HL-60 (cell line): ENCODE measurements at places on chromosomes 1 and 21.

DNA sequence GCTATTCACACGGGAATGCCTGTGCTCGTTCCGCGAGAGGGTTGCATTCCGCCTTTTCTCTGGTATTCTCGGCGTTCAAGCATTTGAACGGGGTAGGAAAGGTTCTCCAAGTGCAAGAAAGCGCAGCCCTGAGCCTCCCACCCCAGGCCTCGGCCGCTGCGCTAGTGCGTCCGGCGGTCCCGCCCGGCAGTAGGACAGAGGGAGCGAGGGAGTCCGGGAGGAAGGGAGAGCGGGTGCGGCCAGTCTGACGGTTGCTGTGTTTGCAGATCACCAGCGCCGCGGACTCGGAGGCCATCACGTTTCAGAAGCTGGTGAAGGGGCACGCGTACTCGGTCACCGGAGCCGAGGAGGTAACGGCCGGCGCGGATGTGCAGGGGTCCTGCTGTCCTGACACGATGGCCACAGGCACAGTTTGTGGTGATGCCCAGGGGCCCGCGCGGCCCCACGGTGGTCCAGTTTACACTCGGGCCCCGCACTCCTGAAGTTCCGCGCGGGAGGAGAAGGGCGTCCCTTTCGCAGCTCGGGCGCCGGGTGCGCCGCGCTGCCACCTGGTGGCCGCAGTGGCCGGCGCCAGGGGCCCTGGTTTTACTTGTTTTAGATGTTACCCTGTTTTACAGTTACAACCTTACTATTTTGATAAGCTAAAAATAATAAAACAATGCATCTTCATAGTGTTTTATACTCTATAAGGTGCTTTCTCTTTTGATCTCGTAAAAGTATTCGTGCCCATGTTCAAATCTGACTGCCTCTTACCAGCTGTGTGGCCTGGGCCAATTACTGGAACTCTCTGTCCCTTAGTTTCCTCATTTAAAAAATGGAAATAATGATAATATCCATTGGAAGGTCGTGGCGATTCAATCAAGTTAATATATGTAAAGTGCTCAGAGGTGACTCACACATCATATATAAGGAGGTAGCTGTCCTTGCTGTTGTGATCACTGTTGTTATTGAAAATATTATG is 36.7 kb downstream of the CAPN2 start:
- DNase-seq: peak; percentile 42

DNA sequence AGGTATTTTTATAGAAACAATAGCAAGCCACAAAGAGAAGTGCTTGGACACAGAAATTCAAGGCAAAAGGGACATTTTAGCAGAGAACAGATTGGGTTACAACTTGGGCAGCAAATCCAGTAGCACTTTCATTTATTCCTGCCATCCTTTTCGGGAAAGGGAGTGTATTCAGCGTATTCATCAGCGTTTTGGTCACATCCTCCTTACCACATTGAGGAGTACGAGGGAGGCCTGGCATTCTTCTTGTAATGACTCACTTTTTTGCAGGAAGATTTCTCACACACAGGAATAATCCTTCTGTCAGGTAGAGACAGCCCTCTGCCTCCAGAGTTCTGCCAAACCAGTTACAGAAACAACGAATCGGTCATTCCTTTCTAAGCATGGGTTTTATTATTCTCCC is 18.1 kb upstream of the FAM78B start:
- DNase-seq: no peak

GRCh38 chr1:229643996-229644745 is 18.1 kb downstream of the URB2 start:
- DNase-seq: peak; percentile 59

GRCh38 chr1:207825409-207825695 is 73.5 kb downstream of the CD46 start:
- DNase-seq: no peak

GRCh38 chr1:159184201-159184600 is 12.8 kb downstream of the CADM3 start:
- DNase-seq: no peak

DNA sequence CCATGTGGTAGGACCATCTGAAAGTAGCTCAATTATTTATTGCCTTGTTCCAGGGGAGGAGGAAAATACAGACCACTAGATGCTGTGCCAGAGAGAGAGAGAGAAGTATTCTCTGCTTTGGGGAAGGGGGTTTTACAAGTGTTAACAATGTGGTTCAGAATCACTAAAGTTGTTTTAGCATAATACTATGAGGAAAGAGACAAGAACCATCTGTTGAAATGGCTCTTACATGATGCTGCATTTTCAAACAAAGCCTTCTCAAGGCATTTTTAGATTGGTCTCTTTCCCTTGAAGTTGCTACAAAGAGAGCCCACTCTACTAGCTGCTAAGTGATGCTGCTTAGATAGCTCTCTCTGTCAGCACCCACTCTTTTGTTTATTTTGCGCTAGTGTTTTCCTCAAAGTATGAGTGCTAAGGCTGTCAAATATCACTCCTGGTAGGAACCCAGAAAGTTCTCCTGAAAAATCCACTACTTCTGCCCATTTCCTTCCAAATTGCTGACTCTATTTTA is 255.1 kb downstream of the NFIA start:
- DNase-seq: no peak

DNA sequence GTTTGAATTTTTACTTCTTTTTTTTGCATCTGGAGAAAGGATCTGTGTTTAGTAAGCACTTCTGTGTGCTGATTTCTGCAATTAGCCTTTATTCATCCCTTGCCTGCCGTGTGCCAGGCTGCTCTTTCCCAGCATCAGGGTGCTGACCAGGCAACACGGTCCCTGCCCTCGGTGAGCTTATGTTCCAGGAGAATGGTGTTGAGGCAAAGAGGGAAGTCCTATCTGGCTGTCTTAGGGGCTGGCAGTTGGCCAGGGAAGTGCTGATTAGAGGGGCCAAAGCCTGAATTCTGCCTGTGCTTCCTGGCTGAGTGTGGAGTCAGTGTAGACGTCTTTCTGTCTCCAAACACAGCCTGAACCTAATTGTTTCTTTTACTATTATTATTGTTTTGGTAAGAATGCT is 187.1 kb downstream of the CAMTA1 start:
- no peak for DNase-seq

GRCh38 chr1:156937883-156938282 is 17.5 kb downstream of the LRRC71 start:
- DNase-seq: no peak

GRCh38 chr1:2977886-2978611 is 43.2 kb upstream of the ACTRT2 start:
- DNase-seq: no peak

- no peak for DNase-seq
These were observed 183.6 kb downstream of the SEC16B start for GRCh38 chr1:177786176-177786745.

- DNase-seq: no peak
These were observed 35.7 kb downstream of the SDC3 start for GRCh38 chr1:30872948-30873263.

DNA sequence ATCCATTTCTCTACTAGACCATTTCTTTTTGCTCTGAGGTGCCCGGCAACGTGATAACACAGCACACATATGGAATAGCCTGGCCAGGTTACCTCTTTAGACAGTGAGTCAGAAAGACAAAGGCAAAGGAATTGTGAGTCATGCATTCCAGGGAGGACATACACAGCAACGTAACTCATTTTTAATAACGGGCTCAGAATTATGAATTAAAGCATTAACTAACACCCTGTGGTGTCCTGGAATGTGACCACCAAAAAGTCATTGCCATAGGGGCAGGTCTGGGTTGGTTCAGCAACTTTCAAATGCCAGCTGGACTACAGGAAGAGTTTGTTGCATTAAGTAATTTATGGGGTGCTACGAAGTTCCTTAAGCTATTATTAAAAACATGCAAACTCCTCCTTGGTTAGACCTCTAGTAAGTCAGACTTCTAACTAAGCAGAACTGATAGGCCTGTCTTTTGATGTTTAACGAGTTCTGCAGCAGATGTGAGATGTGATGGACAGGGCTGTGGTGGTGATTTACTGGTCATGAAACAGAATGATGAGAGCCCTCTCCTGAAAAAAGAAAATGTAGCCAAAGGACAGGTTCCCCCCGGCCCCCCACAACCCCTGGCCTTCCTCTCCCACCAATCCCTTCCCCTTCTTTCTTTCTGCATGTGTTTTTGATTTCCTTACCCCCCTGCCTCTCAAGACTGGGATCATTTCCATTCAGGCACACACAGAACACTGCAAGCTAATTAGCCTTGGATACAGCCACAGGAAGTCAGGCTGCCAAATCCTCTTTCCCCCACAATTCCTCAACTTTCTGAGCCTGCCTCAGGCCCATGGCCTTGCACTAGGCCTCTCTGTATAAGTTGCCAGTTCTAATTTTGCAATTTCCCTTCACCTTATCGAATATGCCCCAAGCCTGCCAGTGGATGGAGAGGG is 88.9 kb upstream of the HAO2 start:
- no peak for DNase-seq

- peak; percentile 68 for DNase-seq
These were observed 1.9 kb upstream of the ZSCAN20 start for GRCh38 chr1:33470495-33471012.

- DNase-seq: no peak
These were observed 129.5 kb downstream of the TSEN15 start for GRCh38 chr1:184181044-184181443.

DNA sequence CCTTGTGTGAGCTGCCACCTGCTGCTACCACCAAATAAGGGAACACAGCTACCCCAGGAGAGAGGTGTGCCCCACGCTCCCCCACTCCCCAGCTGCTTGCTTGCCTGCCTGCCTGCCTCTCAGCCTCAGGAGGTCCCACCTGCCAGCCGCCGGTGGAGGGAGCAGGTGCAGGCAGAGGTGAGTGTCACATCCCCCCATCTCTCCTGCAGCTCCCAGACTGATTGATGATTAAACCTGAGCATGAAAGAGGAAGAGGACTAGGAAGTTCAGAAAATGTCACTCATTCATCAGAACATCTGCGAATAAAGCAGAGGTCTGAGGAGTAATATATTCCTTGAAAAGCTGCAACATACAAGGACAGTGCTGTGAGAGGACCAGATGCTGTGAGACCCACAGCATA is 58.6 kb upstream of the HIVEP3 start:
- no peak for DNase-seq

- no peak for DNase-seq
These were observed 273 bp downstream of the BMP8B start for GRCh38 chr1:39788426-39788757.

- no peak for DNase-seq
These were observed 15.0 kb upstream of the LRP8 start for GRCh38 chr1:53342735-53343470.

DNA sequence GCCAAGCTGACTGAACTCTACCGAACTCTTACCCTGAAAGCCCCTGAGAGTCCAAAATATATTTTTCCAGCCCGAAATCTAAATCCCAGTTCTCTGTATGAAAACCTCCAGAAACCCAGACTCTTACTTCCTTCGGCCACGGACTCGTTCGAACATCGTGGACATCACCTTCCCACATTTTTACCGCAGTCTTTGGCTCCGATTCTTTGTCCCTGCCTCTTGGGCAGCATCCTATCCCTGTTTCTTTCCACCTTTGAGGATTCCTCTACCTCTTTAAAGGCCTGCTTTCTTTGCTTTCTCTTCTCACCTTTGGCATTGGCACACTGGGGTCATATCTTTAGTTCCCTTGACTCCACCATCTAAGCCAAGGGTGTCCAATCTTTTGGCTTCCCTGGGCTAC is 932 bp upstream of the USP24 start:
- no peak for DNase-seq

- DNase-seq: no peak
These were observed 87.6 kb downstream of the DRAM2 start for GRCh38 chr1:111052246-111052645.

- DNase-seq: no peak
These were observed 398.8 kb downstream of the DUSP10 start for GRCh38 chr1:221343136-221343535.

DNA sequence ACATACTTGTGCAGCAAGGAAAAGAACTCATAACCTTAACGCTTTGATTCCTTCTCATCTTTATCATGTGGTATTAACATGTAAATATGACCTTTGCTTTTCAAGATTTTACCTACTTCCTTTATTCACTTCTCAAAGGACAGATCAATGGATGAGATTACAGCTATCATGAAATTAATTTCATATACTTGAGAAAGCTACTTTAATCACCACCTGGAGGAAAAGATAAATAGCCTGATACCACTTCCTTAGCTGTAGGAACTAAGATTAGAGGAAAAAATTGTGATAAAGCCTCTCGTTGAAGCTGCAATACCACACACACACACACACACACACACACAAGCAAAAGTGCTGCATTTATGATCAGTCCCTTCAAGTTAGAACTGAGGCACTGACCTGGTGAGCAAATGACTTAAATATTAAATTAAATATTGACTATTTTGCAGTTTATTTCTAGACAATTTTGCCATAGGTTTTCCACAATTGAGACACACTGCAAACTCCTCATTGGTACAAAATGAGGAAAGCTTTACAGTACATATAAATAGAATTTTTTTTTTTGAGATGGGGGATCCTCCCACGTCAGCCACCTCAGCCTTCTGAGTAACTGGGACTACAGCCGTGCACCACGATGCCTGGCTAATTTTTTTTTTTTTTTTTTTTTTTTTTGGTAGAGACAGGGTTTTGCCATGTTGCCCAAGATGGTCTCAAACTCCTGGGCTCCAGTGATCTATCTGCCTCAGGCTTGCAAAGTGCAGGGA is 27.2 kb upstream of the DMRTB1 start:
- no peak for DNase-seq

DNA sequence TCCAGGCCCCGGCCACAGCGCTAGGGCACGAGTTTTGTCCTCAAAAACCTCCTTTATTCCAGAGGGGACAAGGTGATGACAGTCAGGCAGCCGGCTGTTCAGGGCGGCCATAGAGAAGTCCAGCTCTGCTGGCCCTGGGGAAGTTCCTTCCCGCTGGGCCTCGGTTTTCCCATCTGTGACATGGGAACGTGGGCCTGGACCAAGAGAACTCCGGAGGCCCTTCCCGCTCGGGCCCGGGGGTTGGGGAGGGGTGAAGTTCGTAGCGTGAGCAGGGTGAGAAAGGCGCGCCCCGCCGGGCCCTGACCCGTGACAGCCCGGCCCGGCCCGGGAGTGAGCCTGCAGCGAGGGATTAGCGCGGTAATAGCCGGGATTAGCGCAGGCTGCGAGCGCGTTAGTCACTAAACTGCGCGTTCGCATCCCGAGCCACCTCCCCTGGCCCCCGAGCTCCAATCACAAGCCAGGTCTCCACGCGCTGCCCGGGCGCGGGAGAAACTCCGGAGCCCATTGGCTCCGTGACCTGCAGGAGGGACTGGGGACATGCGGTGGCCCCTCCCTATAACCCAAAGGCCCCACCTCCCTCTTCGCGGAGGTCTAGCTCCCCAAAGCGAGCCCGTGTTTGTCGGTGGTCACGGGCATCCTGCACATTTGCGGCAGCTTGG is 29.8 kb upstream of the PADI2 start:
- DNase-seq: no peak

- DNase-seq: no peak
These were observed 1059.5 kb upstream of the ADGRL4 start for GRCh38 chr1:80066060-80066459.

GRCh38 chr1:232422898-232423297 is 207.0 kb downstream of the SIPA1L2 start:
- DNase-seq: peak; percentile 58

- DNase-seq: no peak
These were observed 61.6 kb upstream of the ADARB1 start for GRCh38 chr21:45012662-45013259.

DNA sequence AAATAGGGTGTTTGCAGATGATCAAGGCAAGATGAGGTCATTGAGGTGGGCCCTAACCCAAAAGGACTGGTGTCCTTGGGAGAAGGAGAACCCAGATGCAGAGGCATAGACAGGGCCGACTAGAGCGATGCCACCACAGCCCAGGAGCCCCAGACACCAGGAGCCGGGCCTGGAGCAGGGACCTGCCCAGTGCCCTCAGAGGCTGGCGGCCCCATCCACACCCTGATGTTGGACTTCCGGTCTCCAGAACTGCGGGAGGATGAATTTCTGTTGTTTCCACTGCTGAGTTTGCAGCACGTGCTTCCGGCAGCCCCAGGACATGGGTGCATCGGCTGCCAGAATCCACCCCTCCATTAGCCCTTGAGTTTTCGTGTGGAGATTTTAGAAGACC is 7.2 kb upstream of the ACTRT2 start:
- no peak for DNase-seq
